ENCODE measurements at places on chromosomes 2 and 18.
A peak's percentile ranks its signal among the peaks of the same experiment; 100 is the strongest.

DNA sequence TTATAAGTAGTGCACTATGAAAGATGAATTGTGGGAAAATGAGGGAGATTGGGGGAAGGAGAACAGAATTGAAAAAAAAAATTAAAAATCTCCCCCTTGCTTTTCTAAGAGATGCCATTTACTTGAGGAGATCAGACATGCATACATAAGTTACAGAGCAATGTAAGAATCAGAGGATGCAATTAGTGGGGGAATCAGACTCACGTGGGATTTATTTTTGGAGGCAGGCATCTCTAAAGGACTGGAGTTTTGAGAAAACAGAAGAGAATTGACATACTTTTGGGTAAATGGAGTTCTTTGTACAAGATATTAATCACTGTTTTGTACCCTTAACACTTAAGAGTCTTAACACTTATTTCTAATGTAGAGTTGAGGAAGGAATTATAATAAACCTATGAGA, 52.7 kb downstream of the MTX2 start:
- no peak for DNase-seq

DNA sequence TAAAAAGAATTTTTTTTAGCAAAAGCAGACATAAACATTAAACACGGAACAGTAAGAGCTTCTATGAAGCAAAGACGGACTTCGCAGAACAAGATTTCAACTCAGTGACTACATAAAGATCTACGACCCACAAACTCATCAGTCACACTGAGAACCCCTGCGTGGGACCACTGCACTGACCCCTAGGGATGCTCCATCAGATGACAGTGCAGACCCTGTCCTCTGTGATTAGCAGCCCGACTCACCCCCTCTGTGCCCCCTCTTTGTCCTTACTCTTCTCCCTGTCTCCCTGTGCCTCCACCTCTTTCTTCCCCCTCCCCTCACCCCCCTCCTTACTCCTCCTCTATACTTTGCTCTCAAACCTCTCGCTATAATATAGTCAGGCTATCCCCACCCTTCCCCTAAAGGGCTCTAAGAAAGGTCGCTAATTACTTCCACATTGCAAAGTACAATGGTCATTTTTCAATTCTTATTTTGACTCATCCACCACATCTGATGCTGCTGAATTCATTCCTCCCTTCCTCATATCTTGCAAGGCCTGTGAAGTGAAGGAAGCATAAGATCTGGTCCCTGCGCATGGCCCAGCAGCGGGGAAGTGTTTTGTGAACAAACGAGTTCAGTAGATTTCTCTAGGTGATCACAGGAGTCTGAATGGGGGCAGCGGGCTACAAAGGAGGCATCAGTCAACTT, 89.3 kb downstream of the CABYR start:
- DNase-seq, result peak; percentile 63

DNA sequence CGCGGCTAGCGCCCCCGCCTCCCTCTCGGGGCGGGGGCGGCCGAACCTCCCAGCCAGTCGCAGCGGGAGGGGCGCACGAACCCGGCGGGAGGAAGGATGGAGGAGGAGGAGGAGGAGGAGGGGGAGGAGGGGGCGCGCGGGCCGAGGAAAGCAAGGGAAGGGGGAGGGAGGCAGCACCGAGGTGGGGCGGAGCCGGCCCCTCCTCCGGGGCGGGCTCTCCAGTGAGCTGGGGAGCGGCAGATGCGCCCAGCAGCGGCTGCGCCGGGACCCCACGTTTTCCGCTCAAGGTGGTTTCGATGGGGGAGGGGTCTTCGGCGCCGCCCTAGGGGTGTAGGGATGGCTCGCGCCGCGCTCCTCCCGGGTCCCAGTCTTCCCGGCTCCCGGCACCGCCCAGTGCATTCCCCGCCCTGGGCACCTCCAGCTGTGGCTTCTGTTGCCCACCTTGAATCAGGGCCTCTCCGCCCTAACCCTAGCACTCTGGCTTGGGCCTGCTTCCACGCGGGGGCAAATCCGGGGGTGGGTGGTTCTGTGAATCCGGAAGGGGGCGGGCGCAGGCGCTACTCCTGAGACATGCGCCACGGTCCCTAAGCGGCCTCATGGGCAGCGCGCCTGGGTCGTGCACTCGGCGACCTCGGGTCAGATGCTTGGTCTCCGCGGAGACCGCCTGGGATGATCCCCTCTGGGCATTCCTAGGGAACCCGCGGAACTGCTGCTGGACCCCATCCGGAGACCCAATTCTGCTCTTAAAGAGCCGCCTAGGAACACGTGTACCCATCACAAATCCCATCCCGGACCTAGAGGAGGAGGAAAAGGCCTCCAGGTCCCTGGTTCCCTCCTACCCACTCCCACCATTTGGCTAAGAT, at the start of gene FBXO41:
TSS of gene FBXO41 (minus strand) at position 183 of the 863 bp plus-strand sequence. CDS start 14,848 bp downstream, outside the sequence.
- DNase-seq, result no peak

DNA sequence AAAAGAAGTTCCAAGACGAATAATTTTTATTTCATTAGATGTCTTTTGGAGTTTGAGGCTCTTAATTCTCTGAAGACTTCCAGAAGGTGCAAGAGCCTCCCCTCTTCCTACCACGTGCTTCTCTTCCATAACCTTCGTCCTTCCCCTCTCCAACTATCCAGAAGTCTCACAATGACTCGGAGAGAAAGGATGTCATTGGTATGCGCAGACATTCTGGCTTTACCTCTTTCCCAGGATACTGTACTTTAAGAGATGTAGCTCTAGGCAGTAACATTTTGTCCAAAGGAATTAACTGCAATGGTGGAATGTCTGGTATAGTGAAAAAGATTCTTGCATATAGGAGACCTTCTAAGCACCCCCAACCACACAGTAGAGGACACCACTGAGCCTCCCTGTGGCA, 249.0 kb upstream of the OSR1 start:
- DNase-seq, result peak; percentile 47

GRCh38 chr18:54109131-54109683, 115.3 kb downstream of the MBD2 start:
- DNase-seq, result peak; percentile 62

- no peak for DNase-seq
These were observed 47.0 kb upstream of the SH3BP4 start for GRCh38 chr2:234904785-234905184.

GRCh38 chr18:10051877-10052631, 138.2 kb downstream of the VAPA start:
- DNase-seq, result peak; percentile 87

DNA sequence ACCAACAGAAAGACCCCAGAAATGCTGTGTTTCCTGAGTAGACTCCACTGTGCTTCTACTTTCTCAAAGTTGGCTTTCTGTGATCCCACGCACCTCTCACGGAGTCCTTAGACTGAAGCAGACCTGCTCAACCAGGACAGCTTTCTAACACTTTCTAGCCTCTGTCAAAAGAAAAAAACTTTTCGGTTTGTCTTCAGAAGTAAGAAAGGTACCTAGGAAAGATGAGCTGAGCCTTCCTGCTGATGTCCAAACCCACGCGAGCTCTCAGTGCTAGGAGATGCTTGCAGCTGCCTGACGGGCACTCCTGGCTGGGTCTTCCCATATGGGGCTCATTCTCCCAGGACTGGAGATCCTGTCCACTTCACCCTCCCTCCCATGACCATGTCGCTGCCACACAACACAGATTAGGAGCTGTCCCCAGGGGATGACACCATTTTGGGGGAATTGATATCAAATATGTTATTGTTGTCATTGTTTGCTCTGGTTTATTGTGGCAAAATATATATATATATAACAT, 49.2 kb upstream of the DAPL1 start:
- no peak for DNase-seq

GRCh38 chr18:21443776-21444464, 156.6 kb downstream of the ESCO1 start:
- no peak for DNase-seq

DNA sequence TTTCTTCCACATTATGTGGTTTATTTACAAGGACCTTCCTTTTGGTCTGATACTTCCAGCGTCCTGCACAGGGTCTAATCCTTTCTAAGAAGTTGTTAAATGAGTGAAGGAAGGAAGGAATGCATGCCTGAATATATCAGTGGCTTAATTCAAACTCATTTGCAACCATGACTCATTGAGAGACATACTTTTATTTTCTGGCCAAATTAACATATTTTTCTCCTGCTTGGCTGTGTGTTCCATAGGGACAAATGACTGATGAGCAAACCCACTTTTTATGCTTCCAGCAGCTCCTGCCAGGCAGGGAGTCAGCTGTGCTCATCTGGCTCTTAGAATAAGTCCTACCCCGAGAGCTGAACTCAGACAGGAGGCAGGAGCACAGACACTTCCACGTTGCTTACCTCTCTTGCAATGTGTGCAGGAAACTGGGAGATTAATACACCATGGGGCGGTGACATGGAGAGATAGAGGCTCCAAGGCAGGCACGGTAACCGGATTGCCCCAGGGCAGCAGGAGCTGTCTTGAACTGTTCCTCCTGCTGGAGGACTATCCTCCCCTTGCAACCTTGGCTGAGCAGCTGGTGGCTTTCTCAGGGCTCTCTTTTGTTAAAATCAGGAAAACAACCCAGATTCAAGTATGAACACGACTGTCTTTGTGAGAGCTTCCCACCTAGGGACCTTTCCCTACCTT, 667.5 kb upstream of the HS6ST1 start:
- DNase-seq, result no peak

DNA sequence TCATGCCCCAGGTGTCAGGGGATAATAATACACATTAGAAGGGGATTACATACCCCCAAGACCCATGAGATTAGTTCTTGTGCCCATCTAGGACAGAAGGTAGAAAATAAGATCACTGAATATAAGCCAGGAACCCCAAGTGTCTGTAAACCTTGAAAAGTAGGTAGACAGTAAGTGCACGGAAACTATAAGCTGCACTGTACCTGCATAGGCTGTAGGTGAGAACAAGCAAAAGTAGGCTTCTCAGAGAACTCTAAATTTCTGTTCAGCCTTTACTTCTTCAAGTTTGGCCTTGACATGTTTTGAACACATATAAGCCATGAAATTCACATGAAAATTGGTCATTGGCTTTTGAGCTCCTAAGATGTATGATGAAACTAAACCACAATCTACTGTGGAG, 113.0 kb upstream of the FSIP2 start:
- DNase-seq, result no peak

DNA sequence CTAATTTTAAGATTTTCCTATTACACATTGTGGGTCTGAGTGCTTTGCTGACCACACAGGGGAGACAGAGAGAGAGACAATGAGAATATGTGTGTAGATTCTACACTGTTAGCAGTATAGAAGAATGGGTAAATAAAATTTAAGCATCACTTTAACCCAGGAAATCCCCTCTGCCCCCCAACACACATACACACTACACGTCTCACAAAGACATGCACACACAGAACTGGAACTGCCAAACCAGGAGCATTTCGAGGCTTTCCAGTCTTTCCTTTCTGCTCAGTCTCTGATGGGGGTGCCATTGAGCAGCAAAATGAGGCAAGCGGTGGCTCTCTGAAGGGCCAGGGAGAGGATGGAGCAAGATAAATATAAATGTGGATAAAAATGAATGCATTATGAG, 2.5 kb downstream of the MERTK start:
- peak; percentile 52 for DNase-seq

DNA sequence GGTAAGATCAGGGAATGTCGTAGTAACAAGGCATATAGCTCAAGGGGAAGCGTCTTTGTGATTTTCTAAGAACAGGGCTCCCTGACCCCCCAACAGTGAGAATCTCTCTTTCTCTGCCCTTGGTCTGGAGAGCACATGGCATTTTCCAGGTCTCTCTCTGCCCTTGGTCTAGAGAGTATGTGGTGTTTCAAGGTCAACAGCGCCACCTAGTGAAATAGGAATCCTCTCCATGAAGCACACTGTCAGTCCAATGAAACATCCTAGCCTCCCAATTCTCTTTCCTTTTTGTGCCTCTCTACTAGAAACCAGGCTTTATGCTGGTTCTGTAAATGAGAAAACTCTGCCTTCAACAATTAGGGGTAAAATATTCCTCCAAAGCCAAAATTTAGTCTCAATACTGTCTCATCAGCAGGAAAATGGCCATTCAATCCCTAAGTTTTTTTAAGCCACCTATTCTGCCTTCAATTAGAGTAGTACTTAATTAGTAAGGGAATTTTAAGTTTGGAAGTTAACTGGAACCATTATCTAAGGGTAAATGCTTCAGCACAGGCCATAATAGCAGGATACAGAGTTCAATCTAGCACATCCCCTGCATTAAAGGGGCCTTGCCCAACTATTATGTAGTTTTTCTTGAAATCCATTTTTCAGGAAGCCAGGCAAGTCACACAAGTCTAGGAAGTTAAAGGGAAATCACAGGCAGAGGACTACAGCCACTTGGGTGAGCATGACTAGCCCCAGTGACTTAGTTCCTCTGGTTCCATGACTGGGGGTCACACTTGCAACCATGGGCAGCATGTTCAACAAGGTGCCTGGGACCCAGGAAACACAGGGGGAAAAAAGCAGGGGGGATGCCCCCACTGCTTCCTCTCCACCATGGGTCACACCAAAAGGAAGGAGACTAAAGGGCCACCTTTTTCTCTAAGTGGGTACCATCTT, 12.4 kb downstream of the DYM start:
- peak; percentile 73 for DNase-seq

DNA sequence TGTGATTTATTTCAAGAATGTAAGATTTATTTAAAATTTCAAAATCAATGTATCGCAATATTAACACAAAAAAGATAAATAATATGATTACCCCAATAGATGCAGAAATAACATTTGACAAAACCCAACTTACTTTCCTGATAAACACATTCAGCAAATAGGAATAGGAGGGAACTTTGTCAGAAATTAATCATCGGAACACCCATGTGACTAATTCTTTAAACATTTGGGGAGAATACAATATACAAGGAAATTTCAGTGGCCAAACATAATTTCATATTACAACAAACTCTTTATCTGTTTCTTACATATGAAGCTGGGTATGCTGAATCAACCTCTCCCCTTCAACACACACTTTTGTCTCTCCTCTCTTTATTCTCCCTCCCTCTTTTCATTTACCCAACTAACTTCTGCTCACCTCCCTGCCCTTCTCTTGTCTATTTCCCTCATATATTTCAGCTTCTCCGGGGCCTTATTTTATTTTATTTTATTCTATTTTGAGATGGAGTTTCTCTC, 309.6 kb upstream of the CNTNAP5 start:
- DNase-seq, result peak; percentile 30

DNA sequence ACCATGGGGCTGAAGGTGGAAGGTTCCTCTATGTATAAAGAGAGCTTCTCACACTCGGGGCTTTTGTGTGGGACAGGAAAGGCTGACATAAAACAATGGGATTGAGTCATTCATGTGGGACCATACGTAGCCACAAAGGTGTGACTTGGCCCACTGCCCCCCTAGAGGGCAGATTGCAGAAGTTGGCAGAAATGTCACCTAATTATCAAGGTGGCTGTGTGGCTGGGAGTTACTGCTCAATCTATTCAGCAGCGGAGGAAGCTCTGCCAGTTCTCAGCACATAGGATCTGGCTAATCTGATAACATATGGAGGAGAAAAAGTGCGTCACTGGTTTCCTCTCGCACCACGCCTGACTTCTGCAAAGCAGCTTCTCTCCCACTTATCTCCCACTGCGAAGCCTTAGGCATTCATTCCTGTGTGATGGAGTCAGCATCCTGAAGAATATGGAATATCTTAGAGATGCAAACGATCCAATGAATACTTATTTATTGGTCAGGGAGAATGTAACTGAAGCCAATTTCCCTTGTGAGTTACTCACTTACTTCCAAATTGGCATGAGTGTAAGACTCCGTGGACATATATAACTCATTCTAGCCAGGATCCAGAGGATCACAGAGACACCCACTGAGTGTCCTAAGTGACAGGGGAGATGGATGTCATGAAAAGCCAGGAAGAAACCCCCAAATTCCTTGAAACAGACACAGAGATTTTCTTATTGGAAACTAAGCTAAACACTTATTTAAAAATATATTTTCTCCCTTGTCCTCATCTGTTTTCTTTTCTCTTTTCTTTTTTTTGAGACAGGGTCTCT, 344.8 kb downstream of the TGIF1 start:
- peak; percentile 96 for DNase-seq

- DNase-seq, result no peak
These were observed 1343.2 kb upstream of the LRRTM1 start for GRCh38 chr2:81647715-81648230.

GRCh38 chr2:158893026-158893425, 75.4 kb upstream of the TANC1 start:
- no peak for DNase-seq
